Frontal cortex (tissue), 4 donors: ENCODE measurements at places on chromosomes 3 and 15. TPM values are rescaled to one million over a fixed set of nuclear protein-coding genes. Genes with fewer than 3 reads are reported as not detected.

The DENND4A gene
- total RNA-seq, result 87.2 TPM

The AKAP13 gene
- total RNA-seq, result 67.3 TPM

- no peak for DNase-seq
Measured at GRCh38 chr15:64141798-64142512, 9.6 kb upstream of the SNX22 start.

- no peak for DNase-seq
Measured at GRCh38 chr3:81274671-81275070, 486.8 kb downstream of the GBE1 start.

- DNase-seq, result no peak
Measured at GRCh38 chr3:22732641-22733040, 470.5 kb upstream of the UBE2E2 start.

The MAGEL2 gene
- total RNA-seq, result 2.4 TPM

DNA sequence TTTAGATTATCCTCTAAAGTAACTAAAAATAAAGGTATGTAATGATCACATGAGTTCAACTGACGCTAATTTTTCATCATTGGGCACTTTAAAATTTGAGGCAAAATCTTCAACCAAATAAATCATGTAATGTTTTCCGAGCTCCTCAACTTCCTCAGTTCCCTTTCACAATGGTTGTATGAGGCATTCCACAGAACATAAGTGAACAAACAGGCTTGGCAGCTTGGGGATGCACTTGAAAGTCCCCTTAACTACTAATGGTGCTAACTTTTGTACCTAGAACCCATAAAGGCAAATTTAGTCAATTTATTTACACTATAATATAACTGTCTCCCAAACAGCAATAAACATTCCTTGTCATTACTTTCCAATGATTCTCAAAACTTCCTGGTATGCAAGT is 1137.9 kb downstream of the ROBO2 start:
- no peak for DNase-seq

The TRH gene
- total RNA-seq, result 4.1 TPM

GRCh38 chr3:18669374-18669773 is 244.2 kb upstream of the SATB1 start:
- DNase-seq, result no peak

The IGDCC3 gene
- 6.9 TPM for total RNA-seq

GRCh38 chr3:156727519-156728205 is 53.3 kb downstream of the TIPARP start:
- DNase-seq, result no peak
